GM23248 (cell line): ENCODE measurements at places on chromosomes 2 and 18. TPM values are rescaled to one million over a fixed set of nuclear protein-coding genes. Genes with fewer than 3 reads are reported as not detected.

Gene ASXL3
- not detected in 2 replicates for total RNA-seq

Gene LRRC30
- not detected in 2 replicates for total RNA-seq

Gene PIKFYVE
- 19.7 and 25.4 TPM in 2 replicates for total RNA-seq

Gene MAL
- total RNA-seq: not detected in 2 replicates

Gene ESPNL
- total RNA-seq: 1.4 and 1.5 TPM in 2 replicates

Gene TUBB8B
- total RNA-seq: not detected in 2 replicates

Gene C2orf80
- total RNA-seq: not detected in 2 replicates

Gene TCF23
- not detected in 2 replicates for total RNA-seq

Gene ACVR1
- 21.2 and 31.3 TPM in 2 replicates for total RNA-seq

Gene PSMA8
- total RNA-seq: not detected in 2 replicates

Gene MAP2
- total RNA-seq: 1.0 and 7.6 TPM in 2 replicates

- DNase-seq: no peak
These were observed 5.1 kb upstream of the PPIG start for GRCh38 chr2:169579044-169579443.

- DNase-seq: no peak
These were observed 50.4 kb upstream of the ASPRV1 start for GRCh38 chr2:70011786-70012185.

DNA sequence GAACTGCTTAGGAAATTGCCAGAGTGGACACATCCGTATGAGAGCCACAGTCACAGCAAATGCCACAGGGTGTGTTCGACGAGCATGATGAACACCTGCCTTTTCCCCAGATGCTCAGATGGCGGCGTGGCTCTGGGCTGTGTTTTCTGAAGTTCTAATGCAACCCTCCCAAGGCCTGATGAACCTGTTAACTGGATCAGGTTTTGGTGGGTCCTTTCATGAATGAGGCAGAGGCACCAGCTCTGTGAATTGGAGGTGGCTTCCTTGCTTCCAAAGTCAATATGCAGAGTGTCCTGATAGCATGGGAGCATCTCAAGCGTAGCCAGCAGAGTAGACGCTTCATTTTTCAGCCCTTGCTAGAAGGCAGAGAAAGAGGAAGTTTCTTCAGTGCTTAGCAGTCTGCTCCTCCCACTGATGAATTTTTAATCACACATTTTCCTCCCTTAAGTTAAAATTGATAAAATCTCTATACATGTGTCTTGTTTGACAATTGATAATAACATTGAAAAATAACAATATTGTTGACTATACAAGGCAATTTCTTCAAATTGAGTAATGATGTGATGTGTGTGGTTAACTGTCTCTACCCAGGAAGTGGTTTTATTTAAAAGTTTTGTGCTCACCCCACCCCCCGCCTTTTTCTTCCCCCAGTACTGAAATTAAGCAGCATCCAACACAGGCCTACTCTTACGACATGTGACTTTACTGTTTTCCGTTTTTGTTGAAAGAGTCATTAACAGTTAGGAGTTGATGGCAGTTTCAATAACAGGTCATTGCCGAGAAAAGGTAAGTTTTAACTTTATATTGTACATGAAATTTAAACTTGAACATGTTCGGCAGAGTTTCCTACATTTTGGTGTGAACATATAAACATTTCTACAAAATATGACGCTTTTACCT lies at the start of gene ARHGAP15:
Gene ARHGAP15, plus strand, starts transcription at position 739 of the 900 bp plus-strand sequence.
- DNase-seq: no peak

GRCh38 chr2:46331109-46331766 lies 34.0 kb downstream of the EPAS1 start:
- peak; percentile 58 for DNase-seq

DNA sequence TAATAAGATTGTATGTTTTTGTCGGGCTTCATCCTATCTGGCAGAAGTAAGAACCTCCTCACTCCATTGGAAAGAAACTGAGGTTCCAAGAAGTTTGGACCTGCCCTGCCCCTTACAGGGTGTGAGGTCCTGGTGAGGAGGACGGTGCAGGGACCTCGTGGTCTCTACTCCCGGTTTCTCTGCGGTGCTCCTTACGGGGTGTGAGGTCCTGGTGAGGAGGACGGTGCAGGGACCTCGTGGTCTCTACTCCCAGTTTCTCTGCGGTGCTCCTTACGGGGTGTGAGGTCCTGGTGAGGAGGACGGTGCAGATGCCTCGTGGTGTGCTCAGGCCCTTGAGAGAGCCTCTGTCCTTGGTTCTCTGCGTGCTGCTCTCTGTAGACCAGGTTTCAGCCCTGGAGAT lies 5.2 kb downstream of the CTDP1 start:
- DNase-seq: no peak

- DNase-seq: no peak
These were observed 12.3 kb downstream of the AQP12B start for GRCh38 chr2:240670402-240670801.

- no peak for DNase-seq
These were observed 16.4 kb upstream of the MARCHF7 start for GRCh38 chr2:159695795-159696448.

- DNase-seq: peak; percentile 36
These were observed 32.7 kb upstream of the ABCA12 start for GRCh38 chr2:215171151-215171550.

GRCh38 chr2:158269143-158269542 lies 167.5 kb downstream of the UPP2 start:
- no peak for DNase-seq

DNA sequence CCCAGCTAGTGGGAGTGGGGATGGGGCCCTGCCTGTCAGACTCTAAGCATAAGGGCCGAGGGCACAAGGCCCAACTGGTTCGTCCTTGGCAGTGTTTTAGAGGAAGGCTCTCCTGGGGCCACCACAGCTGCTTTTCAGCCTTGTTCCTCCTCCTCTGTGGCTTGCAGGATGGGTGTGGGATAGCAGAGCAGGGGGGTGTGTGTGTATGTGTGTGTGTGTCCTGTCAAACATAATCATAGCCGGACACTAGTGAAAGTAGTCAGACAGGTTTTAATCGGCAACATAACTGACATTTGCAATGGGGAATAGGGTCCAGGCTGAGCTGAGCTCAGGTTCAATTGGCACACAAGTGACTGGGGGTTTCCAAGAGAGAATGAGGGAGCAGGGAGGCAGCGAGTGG lies 114.2 kb downstream of the SEPTIN10 start:
- no peak for DNase-seq

DNA sequence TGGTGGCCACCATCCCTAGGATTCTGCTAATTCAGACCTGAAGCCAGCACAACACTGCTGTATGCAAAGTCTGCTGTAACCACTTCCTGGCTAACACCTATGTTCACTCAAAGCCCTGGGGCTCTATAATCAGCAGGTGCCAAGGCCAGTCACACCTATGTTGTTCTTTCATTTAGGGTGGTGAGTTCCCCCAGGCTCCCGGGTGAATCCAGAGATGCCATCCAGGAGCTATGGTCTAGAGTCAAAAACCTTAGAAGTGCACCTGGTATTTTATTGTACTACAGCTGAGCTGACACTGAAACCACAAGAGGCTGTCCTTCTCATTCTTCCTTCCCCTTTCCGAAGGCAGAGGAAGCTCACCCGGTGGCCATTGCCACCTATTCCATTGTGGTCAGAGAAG lies 46.2 kb upstream of the CCDC141 start:
- no peak for DNase-seq

DNA sequence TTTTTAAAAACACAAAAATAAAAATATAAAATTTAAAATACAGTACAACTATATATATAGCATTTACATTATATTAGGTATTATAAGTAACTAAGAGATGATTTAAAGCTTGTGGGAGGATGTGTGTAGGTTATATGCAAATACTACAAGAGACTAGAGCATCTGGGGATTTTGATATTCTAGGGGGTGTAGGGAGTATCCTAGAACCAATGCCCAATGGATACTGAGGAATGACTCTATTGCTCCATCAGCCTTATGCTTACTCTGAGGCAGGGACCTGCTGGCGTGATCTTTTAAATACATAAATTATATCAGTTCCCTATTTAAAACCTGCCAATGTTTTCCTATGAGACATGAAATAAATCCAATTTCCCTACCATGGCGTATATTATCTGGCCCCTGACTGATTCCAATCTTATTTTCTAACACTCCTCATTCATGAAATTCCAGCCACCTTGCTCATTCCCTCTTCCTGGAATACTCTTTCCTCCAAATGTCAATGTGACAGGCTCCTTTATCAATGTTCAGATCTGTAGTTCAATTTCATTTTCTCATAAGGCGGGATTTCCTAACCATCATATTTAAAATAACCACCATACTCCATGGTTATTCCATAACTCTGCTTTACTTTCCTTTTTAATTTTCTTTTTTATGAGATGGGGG lies 22.2 kb downstream of the SP3 start:
- no peak for DNase-seq

DNA sequence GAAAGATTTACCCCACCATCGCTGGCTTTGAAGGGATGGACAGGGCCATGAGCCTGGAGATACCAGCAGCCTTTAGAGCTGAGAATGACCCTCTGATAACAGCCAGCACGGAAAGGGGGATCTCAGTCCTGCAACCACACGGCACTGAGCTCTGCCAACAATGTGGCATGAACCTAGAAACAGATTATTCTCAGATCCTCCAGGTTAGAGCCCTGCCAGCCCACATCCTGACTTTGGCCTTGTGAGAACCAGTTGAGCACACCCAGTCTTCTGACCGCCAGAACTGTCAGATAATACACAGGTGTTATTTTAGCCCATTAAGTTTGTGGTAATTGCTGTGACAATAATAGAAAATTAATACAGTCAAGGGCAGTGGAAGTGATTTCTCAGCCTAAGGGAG lies 9.4 kb upstream of the GNLY start:
- no peak for DNase-seq

DNA sequence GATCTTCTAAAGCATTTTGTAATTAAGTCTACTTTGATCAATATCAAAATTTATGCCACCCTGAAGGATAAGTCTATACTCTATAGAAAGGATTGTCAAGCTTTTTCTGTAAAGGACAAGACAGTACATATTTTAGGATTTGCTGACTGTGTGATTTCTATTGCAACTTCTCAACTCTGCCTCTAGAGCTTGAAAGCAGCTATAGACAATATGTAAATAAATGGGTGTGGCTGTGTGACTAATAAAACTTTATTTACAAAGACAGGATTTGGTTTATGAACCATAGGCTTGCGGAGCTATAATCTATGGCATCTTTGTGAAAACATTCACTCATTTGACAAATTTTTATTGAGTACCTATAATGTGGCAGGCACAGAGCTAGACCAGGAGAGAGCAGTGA lies 18.4 kb downstream of the UPP2 start:
- no peak for DNase-seq

DNA sequence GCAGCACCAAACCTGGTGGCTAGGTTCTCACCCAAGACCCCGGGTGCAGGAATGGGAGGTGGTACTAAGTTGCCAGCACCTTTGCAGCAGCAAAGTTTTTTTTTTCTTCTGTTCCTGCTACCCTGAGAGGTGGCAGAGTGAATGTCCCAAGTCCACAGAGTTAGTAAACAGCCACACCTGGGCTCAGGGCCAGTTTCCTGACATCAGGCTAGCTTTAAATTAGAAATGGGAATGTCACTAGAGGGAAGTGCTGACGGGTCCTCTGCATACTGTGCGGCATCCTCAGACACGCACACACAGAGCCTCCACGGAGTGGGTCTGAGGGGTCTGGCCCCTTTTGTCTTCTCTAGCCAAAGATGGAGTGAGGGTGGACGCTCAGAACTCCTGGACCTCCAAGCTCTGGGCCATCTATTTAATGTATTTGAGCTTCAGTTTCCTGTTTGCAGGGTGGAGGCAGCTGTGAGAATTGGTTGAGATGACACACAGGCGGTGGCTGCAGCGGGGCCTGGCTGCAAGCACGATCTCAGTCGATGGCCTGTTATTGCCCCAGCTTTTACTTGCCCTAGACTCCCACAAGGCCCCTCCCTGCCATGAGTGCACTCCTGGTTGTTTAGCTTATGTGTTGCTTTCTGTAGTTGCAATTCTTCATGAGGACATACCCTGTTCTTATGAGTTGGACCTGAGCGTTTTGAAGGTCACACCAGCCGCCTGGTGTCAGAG lies 751.4 kb upstream of the HS6ST1 start:
- no peak for DNase-seq

- no peak for DNase-seq
These were observed 10.7 kb downstream of the ACP1 start for GRCh38 chr2:275466-275865.

- no peak for DNase-seq
These were observed 32.3 kb downstream of the MYO5B start for GRCh38 chr18:50162486-50163304.

DNA sequence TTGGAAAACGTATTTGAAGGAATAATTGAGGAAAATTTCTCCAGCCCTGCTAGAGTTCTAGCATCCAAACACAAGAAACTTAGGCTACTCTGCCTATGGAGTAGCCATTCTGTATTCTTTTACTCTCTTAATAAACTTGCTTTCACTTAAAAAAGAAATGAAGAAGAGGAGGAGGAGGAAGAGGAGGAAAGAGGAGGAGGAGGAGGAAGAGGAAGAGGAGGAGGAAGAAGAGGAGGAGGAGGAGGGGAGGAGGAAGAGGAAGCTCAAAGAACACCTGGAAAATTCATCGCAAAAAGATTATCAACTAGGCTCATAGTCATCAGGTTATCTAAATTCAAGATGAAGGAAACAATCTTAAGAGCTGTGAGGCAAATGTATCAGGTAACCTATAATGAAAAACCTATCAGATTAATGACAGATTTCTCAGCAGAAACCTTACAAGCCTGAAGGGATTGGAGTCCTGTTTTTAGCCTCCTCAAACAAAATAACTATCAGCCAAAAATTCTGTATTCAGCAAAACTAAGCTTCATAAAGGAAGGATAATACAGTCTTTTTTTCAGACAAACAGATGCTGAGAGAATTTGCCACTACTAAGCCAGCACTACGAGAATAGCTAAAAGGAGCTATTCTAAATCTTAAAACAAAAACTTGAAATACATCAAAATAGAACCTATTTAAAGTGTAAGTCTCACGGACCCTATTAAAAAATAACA lies 56.2 kb upstream of the DSC1 start:
- no peak for DNase-seq
